ENCODE measurements at places on chromosomes 6 and 20.

DNA sequence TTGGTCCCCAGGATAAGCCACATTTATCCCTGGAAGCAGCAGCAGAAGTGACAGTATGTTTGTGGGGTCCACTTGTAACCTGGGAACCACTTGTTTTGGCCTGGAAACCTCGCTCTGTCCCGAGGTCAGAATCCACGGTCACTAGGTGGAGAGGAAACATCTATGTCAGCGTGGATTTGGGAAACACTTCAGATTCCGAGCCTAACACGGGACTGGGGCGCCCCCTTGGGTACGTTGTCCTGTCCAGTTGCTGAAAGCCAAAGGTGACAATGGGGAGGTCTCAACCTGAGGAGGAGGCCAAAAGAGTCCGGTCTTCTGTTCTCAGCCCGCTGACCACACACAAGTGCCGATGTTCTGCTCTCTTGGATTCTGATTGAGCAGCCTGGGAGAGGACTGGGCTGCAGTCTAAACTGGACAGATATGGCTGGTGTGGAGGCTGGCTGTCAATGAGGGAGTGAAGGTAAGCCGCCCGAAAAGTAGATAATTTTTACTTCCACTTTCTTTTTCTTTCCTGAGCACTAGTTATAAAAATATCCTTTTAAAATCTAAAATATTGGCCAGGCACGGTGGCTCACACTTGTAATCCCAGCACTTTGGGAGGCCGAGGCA lies 4.9 kb upstream of the ZFP57 start:
- DNase-seq, result no peak

GRCh38 chr6:21748343-21749056 lies 154.9 kb downstream of the SOX4 start:
- DNase-seq, result no peak

DNA sequence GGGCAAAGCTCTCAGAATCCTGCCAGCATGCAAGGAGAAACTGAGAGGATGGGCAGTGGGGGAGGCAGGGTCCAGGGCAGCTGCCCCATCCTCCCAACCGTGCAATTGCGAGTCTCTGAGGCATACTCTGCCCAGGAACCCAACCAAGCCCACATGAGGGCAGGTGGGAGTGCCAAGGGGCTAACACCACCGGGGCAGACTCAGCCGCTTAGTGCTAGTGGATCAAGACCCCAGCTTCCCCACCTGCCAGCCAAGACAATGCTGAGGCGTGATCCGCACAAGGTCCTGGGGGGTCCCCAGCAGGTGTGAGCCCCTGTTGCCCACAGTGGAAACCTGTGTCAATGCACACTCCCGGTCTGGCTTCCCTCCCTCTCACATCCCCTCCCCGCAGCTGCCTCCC lies 48.5 kb upstream of the ENTPD6 start:
- no peak for DNase-seq

DNA sequence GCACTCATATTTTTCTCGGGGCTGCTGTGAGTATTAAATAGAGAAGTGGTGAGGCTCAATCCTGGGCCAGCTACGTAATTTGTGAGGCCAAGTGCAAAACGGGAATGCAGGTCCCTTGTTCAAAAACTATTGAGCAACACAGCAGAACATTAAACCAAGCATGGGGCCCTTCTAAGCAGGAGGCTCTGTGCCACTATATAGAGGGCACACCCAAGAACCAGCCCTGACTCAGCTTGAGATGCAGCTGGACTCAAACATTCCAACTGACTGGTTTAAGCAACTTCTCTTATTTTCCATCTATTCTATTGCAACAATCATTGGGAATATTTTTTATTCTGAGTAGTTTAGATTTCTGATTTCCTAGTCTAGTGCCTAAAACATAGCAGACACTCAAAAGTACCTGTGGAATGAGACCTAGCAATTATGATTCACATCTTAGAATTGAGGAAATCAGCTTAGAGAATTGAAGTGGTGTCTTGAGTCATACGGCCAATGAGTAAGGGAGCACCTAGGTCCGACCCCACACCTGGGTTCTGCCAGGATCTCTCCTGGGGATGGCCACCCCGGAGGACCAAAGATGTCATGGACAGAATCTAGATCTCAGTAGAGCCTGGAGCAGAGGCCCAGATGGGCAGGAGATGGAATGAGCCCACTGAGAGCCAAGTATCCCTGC lies 1.3 kb downstream of the SIRPB2 start:
- DNase-seq, result no peak

DNA sequence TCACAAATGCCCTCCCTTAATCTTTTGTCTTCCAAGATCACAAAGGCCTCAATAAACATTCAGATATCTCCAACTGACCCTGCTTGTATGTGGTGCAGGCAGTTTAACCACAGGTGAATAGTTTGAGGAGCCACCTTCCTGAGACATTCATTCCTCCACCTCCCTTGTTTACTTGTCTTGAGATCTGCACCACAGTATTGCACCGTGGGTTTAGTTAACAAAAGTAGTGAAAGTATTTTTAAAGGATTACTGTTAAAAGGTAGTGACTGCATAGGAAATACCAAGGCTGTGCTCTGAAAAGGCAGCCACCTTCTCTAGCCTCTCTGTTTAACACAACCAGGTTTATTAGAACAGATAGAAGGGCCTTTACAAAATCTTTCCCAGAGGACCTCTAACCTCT lies 46.5 kb downstream of the SESN1 start:
- no peak for DNase-seq

- no peak for DNase-seq
Observed at GRCh38 chr20:38755324-38755910, 7.2 kb downstream of the ACTR5 start.

DNA sequence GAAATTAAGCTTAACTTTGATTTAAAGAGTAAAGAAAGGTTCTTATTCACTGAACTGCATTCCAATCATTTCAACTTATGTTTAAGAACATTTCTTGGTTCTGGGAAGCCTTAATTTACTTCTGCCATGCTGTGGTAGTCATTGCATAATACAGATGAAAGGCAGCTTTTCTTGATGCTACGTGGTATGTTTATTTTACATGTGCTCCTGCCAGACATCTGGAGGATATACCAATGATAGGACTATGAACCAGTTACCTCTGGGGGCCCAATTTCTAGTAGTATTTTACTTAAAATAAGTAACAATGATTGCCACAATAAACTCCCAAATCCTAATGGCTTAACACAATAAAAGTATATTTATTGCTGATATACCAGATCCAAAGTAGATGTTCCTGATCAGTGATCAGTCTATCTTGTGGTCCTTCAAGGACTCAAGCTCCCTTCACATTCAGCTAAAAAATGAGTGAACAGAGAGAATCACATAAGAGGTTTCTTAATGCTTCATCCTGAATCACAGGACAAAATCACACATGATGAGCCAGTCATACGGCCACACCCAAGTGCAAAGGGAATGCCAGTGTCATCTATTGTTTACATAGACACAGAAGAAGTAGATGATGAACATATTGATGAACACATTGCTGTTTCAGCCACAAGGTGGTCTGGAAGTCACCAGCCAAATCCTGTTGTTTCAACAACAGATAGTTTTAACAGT lies 56.5 kb upstream of the CCN2 start:
- DNase-seq, result no peak

DNA sequence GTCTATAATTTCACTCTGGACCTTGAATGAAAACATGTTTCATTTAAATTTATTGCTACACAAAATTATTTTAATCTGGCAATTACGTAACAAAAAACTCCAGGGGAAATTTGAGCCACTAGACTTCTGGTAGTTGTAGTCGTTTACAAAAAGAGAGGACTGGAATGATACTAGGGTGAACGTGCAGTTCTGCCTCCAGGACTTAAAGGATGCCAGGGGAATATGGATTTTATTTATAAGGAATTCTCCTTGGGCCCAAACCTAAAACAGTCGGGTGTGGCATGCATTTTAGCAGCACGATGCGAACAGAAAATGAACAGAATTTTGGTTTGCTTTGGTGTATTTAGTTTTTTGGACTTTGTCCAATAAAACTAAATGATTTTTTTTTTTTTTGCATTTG lies 76.9 kb downstream of the PRL start:
- no peak for DNase-seq

DNA sequence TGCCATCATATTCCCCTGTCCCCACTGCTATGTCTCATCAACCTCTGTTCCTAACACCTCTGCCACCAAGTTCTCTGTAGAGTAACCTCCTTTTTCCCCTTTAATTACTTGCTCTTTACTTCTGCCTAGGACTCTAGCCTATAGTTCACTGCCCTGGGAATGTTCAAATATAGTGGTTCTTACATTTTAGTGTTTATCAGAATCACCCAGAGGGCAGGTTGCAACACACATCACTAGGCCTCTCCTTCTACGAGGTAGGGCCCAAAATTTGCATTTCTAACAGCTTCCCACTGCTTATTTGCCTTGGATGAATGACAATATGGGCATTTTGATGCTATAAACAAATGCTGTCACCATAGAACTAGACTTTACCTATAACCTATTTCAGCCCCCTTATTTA lies 23.1 kb upstream of the C6orf141 start:
- DNase-seq, result peak; percentile 79
